ENCODE measurements at places on chromosomes 5 and 9.

GRCh38 chr5:24623031-24623430 is 21.7 kb downstream of the CDH10 start:
- no peak for DNase-seq

DNA sequence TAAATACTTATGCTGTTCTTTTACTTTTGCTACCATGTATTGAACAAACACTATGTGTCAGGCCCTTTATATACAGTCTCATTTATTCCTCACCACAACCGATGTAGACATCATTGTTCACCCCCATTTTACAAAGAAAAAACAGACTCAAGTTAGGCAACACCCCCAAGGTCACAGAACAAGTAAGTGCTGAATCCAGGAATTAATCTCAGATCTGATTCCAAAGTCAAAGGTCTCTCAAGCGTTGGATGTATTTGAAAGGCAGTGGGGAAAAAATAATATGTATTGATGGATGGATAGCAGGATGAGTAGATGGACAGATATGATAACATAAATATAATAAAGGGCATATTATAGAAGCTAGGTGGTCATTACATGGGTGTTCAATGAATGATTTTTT is 85.1 kb upstream of the VLDLR start:
- DNase-seq, result no peak

GRCh38 chr5:40652441-40653220 is 27.1 kb upstream of the PTGER4 start:
- no peak for DNase-seq

DNA sequence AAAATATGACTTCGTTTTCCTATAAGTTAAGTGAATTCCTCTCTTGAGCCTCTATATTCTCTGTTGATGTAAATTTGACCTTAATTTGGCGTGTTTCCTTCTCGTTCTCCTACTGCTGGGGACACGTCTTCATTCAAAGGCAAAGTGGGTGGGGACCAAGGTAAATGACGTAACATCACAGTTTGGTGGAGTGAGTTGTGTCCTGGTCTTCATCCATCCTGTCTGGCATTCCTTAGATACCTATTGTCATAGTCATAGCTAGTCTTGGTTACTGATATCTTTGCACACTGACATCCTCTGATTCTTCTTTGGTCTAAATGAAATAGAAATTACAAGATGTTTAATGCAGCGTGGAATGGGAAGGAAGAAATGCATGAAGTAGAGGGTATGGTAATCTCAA is 108.5 kb downstream of the NNT start:
- DNase-seq, result no peak

DNA sequence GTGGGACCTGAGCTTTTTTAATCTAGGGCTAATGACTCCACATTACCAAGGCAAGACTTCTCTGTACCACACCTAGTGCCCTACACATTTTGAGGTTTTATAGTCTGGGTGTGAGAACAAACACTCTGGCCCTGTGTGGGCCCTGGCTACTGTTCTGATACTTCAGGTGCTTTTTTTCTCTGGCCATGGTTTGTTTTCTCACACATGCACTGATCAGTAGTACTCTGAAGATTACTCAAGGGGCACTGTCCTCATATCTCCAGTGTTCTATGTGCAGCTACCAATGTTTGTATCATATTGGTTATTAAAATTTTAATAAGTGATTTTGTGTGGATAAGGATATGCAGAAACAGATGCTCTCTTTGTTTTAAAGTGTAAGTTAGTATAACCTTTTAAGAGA is 5.9 kb upstream of the C9orf40 start:
- DNase-seq, result no peak

DNA sequence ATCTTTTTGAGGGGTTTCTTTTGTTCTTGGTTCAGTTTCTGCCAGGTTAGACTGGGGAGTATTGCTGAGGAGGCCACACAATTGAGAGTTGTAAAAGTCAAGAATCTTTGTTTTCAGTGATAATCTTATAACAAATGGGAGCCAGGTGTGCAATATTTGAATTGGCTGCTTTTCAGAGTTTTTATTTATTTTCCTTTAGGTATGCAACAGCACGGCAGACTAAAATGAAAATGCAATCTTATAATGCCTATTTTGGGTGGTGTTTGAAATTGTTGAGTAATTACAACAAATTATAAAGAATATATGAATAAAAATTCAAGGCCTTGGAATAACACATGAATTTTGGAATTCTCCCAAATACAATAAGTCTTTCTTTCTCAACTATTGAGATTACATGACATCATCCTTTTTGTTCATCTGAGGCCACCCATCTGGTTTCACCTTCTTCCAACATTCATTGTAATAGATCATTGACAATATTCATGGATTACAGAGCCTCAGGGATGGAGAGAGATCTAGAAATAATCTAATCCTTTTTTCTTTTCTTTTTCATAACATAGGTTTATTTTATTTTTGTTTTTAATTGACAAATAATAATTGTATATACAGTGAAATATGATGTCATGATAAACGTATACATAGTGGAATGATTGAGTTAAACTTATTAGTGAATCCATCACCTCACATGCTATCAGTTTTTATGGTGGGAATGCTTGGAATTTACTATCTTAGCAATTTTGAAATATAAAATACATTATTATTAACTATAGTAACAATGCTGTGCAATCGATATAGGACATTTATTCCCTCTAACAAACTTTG is 1061.0 kb downstream of the NR2F1-AS1 start:
- no peak for DNase-seq

DNA sequence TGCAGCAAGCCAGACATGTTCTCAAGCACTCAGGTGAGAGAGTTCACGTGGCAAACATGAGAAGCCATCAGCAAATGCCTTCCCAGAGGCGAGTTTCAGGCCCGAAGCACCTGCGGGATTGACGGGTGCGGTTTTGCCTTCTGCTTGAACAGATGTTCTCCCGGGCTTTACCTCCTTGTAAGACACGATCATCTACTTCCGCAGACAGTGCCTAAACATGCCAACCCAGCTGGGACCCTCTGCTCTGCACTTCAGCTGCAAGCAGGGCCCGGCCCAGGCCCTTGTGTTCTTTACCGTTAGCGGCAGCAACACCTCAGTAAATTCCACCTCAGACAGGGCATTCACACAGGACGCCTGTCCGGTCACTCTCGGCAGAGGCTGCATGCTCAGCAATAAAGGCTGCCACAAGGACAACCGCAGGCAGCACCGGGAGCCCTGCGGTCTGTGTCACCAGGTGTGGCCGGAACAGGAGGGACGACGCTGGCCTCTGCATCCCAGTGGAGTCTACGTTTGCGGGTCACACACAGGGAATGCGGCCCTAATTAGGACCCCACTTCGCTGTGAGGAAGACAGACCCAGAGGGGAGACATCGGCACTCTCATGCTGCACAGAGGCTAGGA is 139.6 kb downstream of the ROR2 start:
- DNase-seq, result no peak

DNA sequence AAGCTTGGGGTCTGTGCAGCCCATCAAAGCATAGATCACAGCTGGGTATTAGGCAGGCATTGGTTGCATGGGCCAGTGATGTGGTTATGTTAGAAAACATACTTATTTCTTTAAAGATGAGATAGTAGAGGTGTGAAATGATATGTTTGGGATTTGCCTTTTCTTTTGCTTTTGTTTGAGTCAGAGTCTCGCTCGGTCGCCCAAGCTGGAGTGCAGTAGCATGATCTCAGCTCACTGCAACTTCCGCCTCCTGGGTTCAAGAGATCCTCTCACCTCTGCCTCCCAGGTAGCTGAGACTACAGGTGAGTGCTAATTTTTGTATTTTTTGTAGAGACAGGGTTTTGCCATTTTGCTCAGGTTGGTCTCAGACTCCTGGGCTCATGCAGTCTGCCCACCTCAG is 84.8 kb downstream of the PDE6A start:
- no peak for DNase-seq

GRCh38 chr5:33281431-33281843 is 159.3 kb upstream of the TARS1 start:
- no peak for DNase-seq

GRCh38 chr5:11247224-11247623 is 486.2 kb upstream of the DAP start:
- DNase-seq, result no peak

- DNase-seq, result no peak
Observed at GRCh38 chr5:152269533-152269932, 135.5 kb downstream of the NMUR2 start.

- no peak for DNase-seq
Observed at GRCh38 chr5:58248221-58248620, 211.7 kb downstream of the PLK2 start.

DNA sequence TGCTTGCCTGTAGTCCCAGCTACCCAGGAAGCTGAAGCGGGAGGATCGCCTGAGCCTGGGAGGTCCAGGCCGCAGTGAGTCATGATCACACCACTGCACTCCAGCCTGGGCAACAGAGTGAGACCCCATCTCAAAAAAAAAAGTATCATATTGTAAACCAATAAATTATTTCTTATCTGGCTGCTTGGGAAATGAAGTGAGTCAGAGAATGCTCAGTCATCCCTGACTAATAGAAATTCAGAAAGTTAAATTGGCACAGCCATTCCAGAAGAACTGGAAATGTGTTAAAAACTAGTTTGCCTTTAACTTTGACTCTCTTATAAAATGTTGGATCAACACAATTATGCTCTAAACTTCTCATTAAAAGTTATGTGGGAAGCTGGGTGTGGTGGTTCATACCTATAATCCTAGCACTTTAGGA is 9.8 kb upstream of the GNE start:
- no peak for DNase-seq

DNA sequence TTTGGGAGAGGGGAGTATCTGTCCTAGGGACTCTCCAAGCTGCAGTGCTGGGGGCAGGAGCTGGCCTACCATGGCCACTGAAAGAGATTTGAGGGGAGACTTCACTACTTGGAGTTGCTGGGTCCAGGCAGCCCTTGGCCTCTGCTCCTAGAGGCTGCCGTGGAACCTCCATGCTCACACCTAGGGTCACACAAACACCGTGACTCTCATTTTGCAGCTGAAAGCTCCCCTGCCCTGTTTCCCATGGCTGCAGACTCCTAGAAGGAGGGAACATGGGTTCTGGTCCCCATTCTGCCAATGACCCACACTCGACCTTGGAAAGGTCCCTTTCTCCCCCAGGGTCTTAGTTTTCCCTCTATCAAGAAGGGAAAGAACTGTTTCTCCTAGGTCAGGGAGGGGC is 147.1 kb upstream of the PPP1R26 start:
- DNase-seq, result no peak
